ENCODE measurements at places on chromosomes 1 and 21.

DNA sequence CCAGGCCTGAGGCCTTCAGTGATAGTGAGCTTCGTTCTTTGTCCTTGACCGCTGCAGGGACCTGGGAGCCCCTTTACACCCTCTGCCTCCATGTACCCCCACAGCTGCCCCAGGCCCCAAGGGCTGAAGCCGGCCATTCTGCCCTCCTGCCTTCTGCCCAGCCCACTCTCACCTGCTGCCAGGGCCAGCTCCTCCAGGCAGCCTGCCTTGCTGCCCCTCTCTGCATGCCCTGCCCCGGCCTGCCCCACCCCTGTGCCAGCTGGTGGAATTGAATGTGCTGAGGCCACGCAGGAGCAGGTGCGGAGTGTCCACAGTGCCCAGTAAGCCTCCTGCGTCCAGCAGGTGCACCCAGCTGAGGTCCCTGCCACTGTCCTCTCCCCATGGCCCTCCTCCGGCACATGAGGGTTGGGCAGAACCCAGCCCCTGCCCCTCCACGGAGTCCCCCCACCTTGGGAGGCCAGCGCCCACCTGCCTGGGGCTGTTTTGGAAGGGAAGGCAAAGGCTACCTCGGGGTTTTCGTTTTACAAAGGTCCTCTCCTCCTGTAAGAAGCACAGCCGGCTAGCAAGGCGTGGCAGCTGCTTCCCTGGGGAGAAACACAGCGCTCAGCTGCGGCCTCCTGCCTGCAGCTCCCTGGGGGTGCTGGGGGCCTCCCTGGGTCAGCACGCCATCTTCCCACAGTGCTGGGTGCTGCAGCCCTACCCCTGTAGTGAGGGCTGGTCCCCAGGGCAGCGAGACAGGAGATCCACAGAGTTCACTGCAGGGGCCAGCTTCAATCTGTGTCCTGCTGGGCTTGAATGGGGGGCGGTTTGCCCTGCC is 21.0 kb downstream of the MMEL1 start:
- DNase-seq, result no peak

- no peak for DNase-seq
These were observed 19.3 kb downstream of the PGLYRP3 start for GRCh38 chr1:153293480-153293775.

DNA sequence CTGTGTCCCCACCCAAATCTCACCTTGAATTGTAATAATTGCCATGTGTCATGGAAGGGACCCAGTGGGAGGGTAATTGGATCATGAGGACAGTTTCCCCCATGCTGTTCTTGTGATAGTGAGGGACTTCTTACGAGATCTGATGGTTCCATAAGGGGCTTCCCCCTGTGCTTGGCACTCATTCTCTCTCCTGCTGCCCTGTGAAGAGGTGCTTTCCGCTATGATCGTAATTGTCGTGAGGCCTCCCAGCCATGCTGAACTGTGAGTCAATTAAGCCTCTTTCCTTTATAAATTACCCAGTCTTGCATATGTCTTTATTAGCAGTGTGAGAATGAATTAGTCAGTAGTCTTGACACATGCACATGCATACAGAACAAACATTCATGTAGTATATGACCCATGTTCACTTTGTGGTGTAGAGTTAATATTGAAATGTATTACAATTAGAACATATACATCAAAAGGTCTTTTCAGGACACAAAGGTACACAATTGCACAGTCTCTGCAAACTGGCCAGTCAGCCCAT is 16.9 kb upstream of the IFI16 start:
- DNase-seq, result no peak

- no peak for DNase-seq
These were observed at the start of gene IL19 for GRCh38 chr1:206770531-206771337. Gene IL19, plus strand, starts transcription at chr1:206770773. Its CDS starts 65,890 bp downstream, at chr1:206836663.
